ENCODE measurements at places on chromosomes 5 and 9.

DNA sequence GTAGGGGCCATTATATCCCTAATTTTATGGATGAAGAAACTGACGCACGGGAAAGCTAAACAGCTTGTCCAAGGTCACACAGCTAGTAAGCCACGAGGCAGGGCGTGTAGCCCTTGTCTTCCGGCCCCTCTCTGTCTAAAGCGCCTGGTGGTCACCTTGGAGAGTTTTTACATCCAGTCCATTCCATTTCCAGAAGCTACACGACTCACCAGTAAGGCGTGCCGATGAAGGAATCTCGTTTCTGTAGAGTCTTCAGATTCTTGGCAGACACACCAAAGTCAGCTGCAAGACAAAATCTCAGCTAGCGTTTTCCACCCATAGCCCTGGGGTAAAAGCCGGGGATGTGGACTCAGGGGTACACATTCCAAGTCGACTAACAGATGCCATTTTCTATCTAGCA lies 80.5 kb downstream of the STK10 start:
- peak; percentile 95 for DNase-seq

DNA sequence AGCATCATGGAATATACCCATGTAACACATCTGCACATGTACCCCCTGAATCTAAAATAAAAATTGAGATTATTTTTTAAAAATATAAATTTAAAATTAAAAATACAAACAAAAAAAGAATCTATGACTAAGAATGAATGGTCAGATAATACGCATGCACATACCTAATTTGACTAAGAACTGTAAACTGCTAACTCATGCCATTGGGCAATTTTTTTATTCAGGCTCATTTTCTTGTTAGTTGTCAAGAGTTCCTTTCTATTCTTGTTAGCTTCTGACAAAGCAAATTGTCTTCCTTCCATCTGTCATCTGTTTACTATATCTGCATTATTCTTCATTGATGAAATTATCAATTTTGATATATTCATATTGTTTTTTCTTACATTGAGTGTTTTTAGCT lies 69.5 kb upstream of the HAND1 start:
- no peak for DNase-seq

GRCh38 chr9:4327504-4328191 lies 27.8 kb upstream of the GLIS3 start:
- peak; percentile 84 for DNase-seq

DNA sequence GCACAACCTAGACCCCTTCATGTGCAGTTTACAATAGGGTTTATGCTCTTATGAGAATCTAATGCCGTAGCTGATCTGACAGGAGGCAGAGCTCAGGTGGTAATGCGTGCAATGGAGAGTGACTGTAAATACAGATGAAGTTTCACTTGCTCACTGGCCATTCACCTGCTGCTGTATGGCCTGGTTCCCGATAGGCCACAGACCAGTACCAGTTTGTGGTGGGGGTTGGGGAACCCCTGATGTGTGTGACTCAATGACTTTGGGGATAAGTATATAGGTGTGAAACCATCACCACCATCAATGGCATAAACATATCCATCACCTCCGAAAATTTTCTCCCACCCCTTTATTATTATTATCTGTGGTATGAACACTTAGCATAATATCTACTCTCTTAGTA lies 42.1 kb downstream of the TLR4 start:
- no peak for DNase-seq

DNA sequence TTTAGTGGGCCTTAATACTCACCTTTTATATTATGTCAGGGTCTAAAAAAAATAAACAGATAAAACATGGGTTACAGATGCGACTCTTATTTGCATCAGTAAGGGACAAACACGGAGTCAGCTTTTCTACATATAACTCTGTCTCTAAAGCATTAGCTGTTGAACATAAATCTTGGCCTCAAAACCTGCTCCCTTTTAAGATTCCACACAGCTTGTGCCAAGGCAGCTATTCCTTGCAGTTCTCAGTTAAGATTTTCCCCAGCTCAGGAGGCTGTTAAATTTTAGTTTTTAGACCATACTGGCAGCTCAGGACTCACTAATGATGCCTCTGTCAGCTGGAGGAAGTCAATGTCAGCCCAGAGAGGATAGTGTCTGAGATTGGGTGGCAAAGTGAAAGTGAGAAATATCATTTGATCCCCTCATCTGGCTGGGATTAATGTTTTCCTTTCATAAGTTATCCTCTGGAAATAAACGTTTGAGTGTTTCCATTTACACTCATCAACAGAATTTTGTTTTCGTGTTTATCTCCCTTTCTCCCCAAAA lies 287.5 kb downstream of the ELAVL2 start:
- no peak for DNase-seq

DNA sequence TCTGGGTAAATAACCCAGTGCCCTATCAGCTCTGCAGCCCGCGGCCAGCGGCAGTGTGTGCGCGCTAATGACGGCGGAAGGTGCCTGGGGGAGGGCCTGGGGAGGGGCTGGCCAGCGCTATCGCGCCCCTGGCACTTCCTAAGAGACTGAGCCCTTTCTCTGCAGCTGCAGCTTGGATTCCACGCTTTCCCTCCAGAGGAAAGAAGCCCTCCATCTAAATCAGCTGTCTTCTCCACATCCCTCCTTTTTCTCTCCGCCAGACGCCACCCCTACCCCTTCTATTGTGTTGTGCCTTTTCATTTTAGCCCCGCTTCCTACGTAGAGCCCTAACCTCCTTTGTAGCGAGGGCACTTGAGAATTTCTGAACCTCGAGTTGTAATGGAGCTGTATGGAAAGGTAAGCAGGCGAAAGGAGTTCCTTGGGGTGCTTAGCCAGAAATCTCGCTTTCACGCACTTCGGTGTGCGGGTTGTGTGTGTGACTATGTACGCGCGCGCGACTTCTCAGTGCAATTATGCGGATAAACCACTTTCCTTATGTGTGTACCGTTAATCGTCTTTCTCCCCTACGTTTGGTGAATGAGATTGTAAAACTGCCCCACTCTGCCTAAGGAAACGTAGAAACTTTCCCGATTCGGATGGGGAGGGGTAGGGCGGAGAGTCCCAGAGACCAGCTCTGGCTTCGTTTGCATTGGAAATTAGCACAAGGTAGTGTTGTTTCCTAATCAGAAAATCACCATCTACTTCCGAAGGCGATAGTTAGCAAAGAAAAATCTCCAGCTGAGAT lies 664 bp upstream of the RAB3C start:
- peak; percentile 2 for DNase-seq
